ENCODE measurements at places on chromosomes 3 and 15.
A peak's percentile ranks its signal among the peaks of the same experiment; 100 is the strongest.

- DNase-seq, result no peak
Measured at GRCh38 chr15:101093958-101094357, 157.9 kb downstream of the CHSY1 start.

DNA sequence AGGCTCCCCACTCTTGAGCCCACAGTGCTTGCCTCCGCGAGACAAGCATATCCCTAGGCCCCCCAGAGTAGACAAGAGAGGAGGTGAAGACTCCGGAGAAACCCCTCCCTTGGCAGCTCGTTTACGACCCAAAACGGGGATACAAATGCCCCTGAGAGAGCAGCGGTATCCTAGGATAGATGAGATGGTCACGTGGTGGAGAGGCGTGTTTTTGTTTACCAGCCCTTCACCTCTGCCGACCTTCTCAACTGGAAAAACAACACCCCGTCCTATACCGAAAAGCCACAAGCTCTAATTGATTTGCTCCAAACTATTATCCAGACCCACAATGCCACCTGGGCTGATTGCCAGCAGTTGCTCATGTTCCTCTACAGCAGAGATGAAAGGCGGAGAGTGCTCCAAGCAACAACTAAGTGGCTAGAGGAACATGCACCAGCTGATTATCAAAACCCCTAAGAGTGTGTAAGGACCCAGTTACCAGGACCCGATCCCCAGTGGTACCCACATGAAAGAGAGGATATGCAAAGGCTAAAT lies 99.5 kb upstream of the OSBPL11 start:
- no peak for DNase-seq

GRCh38 chr3:190384309-190384756 lies 3.6 kb upstream of the CLDN16 start:
- DNase-seq, result peak; percentile 57

- DNase-seq, result peak; percentile 48
Measured at GRCh38 chr3:186775999-186776398, 7.4 kb upstream of the EIF4A2 start.

- DNase-seq, result peak; percentile 97
Measured at GRCh38 chr15:70121624-70122302, 24.0 kb upstream of the TLE3 start.

GRCh38 chr3:5011555-5012256 lies 32.5 kb downstream of the BHLHE40 start:
- DNase-seq, result no peak

GRCh38 chr3:177196456-177197040 lies 734 bp downstream of the TBL1XR1 start:
- peak; percentile 48 for DNase-seq

DNA sequence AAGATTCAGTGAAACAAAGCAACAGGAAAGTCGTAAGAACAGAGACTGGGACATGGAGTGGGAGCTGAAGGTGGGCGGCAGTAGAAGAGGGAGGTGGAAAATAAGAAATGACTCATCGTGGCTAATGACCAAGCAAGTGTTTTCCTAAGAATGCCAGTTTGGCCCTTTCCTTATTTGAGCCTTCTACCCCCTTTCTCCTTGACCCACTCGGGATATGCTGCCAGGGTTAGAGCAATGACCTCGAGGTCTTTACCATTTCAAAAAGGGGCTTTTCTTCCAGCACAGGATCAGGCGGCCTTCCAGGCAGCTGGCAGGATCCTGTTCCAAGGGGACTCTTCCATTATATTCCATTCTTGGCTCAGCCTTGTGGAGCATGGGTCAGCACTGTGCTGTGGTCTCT lies 241.1 kb downstream of the RYR3 start:
- DNase-seq, result no peak

GRCh38 chr3:171245796-171246765 lies 214.1 kb downstream of the TNIK start:
- no peak for DNase-seq

DNA sequence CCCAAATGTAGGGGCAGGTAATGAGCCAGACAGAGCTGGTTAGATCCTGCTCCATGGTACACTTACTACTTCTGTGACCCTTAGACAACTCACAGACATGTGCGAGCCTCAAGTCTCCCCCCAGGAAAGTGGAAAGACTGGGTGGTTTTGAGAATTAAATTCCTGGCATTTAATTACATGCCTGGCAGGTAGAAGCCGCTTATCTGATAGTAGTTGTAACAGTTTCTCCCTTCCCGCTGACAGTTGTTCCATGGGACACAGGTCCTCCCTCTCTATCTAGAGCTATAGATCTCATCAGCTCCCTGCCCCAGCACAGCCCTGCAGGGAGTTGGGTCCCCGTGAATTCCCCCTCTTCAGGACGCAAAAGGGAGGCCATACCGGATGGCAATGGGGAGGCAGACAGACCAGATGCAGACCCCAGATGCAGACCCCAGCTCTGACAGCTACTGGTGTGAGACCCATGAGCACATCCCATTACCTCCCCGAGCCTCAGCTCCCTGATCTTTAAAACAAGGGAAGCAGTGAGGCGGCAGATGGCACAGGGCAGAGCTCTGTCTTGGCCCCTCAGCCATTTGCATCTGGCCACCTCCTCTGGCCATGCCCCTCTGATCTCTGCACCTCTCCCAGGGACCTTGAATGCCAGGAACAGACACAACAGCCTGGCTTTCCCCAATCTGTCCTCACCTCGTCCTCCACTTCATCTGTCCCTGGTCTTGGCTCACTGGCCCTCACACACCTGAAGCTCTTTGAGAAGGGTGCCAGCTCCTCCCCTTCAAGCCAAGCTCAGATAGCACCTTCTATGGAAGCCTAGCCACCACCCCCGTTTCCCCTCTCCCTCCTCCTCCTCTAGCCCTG lies 34.1 kb upstream of the NR2C2 start:
- no peak for DNase-seq

GRCh38 chr3:128078875-128079274 lies 26.6 kb downstream of the SEC61A1 start:
- DNase-seq, result no peak

DNA sequence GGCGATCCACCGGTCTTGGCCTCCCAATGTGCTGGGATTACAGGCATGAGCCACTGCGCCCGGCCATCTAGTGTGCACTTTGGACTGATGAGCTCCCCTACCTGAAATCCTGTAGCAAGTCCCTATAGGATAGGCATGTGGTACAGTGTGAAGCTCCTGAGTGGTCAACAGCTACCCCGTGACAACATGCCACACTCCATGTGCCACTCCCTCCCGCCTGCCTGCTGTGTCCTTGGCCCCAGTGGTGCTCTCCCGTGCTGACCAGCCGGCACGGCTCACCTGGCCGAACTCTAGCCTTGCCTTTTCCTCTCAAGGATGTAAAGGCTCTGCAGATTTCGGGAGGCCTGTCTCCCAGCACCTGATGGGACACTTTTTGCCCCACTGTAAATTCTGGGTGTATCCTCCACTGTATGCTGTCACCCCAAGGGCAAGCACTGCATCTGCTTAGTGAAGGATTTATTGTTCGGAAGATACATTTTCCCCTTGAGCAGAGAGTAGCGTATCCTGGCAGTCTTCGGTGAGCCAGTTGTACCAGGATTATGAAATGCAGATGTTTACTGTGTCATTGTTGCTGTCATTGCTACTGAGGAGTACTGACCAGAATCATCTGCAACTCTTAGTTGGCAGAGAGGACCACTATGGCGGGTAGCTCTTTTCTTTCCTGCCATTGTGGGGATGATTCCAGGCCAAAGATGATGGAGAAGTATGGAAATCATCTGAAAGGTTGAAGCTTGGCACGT lies 64.7 kb downstream of the IGF1R start:
- DNase-seq, result no peak

DNA sequence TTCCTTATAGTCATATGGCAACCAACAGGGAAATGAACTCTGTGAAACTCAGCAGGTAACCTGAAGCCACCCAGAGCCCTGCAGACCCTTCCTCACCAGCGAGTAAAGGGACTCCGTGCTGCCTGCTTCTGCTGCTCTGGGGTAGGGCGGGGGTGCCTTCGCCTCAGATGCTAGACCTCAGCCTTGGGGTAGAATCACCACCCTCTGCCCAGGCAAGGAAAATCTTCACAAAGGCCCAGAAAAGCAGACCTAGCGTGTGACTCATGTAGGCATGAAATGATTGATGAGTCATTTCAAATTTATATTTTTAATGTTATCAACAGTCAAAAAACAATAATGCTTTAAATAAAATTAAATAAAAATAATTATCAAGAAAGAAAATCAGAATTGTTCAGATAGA lies 6.6 kb downstream of the STIMATE start:
- DNase-seq, result no peak

- DNase-seq, result no peak
Measured at GRCh38 chr3:136624371-136624770, 127.8 kb downstream of the STAG1 start.

GRCh38 chr15:47304656-47305055 lies 412.6 kb upstream of the SEMA6D start:
- DNase-seq, result no peak
